ENCODE measurements at places on chromosomes 4 and X.

DNA sequence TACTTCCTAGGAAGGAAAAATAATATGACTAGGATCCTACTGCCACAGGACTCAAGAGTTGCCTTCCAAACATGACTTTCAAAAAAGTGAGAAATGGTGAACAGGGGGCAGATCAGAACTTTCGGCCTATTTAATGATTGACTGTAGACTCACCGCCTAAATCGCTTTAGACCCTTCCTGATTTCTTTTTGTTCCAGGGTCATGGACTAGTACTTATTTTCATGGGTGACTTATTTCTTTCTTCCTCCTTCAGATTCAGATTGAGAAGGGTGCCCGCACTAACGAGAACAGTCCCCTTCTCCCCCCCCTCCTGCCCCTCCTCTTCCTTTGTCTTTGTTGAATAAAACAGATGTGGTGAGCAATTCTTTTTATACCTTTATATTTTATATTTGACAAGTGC lies 48.0 kb upstream of the KLHL8 start:
- DNase-seq, result no peak

- peak; percentile 93 for DNase-seq
Measured at GRCh38 chr4:158209825-158210807, at the start of gene TMEM144. Gene TMEM144, plus strand, starts transcription at chr4:158210486. Its CDS starts 2,182 bp downstream, at chr4:158212668.

DNA sequence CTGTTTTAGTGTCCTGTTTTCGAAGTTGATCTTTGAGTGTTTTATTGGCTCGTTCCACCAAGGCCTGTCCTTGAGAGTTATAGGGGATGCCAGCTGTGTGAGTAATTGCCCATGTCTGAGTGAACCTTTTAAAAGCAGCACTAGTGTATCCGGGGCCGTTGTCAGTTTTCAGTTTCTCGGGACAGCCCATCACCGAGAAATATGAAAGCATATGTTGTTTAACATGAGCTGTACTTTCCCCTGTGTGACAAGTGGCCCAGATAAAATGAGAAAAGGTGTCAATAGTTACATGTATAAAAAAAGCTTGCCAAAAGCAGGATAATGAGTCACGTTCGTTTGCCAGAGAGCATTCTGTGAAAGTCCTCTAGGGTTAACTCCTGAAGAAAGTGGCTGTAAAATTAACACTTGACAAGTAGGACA lies 48.6 kb upstream of the RASSF6 start:
- DNase-seq, result no peak

DNA sequence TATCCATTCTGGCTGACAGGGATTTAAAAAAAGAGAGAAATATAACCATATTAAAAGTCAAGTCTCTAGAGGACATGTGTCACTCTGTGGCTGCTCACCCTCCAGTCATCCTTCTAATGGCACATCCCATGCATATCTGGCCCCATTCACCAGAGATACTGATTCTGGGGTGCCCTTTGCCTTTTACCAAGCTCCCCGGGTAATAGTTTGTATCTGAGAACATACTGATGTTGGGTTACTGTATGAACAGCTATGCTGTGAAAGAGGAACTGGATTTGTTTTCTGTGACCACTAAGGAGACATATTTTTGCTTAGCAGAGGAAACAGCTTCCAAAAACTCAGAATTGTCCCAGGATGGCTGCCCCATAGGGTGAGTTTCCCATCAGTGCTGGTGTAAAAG lies 56.0 kb downstream of the SAT1 start:
- DNase-seq, result no peak

- no peak for DNase-seq
Measured at GRCh38 chr4:74821541-74821940, 27.2 kb upstream of the BTC start.

DNA sequence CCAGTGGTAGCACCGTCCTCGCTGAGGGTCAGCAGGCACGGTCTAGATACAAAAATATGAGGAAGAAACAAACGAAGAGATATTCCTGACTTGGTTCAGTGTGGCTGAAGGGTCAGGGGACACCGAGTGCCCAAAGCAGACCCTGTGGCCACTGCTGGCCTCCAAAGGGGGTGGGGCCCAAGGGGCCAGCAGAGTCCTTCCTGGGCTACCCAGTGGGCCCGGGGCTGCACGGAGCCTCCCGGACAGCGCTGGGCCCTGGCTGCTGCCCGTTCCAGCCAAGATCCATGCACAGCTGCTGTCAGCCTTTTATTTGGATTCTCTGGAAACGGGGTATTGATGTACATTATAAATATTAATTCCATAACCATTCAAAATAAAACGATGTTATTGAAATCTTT lies 20.4 kb downstream of the NELFA start:
- DNase-seq, result no peak

GRCh38 chrX:37759878-37760418 lies 19.9 kb upstream of the CYBB start:
- no peak for DNase-seq

DNA sequence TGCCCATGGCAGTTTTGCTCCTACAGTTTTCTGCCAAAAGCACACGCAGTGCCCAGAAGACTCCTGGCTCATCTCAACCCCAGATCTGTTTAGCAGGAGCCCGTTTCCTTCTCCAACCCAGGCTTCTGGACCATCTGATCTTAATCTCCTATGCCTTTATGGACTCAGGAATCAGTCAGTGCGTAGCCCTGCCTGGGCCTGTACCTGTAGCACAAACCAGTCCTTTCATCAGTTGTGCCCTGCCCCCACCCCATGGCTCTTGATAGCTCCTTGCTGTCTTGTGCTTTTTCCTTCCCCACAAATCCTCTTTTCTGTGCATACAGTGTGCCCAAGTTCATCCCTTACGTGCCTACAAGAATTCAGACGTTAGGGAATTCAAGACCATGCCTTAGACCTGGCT lies 1.5 kb downstream of the ZNF718 start:
- DNase-seq, result peak; percentile 16

DNA sequence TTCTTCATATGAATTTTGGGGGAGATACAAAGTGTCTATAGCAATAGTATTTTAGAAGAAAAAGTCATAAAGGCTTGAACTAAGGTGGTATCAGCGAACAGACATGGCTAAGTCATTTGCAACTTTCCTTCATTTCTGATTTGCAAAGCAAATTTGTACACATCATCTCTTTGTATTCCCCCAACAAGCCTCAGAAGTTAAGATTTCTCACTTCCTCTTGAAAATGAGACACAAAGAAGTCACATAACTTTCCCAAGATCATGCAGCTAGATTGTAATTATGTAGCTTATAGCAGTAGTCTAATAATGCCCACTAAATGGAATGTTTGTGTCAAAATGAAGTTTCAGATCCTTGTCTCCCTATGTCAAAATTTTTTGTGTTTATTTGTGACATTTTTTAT lies 709.8 kb upstream of the HS3ST1 start:
- no peak for DNase-seq

GRCh38 chr4:153346563-153346962 lies 2.1 kb downstream of the MND1 start:
- DNase-seq, result peak; percentile 40

- DNase-seq, result peak; percentile 1
Measured at GRCh38 chr4:20456407-20456806, 204.7 kb downstream of the SLIT2 start.

DNA sequence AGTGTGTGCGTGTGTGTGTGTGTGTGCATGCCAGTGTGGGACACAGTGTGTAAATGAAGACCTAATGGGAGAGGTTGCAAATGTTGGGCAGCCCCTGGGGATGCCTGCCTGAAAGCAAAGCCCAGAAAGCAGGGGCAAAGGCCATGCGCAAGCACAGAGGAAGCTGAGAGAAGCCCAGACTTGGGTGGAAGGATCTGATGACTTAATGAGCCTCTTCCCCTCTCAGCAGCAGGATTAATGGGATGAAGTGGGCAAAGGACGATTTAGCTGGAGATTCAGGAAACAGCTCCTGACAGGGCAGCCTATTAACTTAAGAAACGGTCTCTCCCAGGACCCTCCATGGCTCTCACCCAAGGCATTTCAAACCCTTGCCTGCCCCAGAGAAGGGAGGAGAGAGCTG lies 107.3 kb downstream of the EFNB1 start:
- no peak for DNase-seq

DNA sequence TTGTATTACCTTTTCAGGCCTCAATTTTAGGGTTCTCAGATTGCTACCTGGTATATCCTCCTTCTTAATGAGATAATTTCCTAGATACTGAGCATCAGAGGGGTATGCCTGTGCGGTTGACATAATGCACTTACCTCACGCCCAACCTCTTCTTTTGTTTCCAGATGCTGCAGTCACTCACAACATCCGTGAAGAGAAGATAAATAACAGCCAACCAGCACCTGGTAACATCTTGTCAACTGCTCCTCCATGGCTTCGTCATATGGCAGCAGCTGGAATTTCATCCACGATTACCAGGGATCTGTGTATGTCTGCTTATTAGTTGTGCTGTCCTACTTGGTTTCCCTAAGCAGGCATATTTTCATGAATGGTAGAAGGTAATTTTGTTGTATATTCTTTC lies 16.7 kb downstream of the SAGE1 start:
- no peak for DNase-seq

GRCh38 chr4:110704748-110705439 lies 82.0 kb upstream of the PITX2 start:
- no peak for DNase-seq

- no peak for DNase-seq
Measured at GRCh38 chrX:8310409-8310808, 139.3 kb upstream of the VCX2 start.

GRCh38 chr4:99301376-99302164 lies 10.8 kb upstream of the ADH1A start:
- no peak for DNase-seq

GRCh38 chr4:181528570-181529184 lies 714.5 kb upstream of the TENM3 start:
- peak; percentile 72 for DNase-seq

GRCh38 chrX:30039768-30040167 lies 175.6 kb upstream of the MAGEB2 start:
- DNase-seq, result no peak

- DNase-seq, result no peak
Measured at GRCh38 chr4:38131371-38132091, 171.3 kb downstream of the PTTG2 start.

GRCh38 chrX:138756234-138756633 lies 44.7 kb upstream of the FGF13 start:
- DNase-seq, result peak; percentile 50

GRCh38 chrX:48957477-48957826 lies at the start of gene OTUD5:
Gene OTUD5, minus strand, starts transcription at chrX:48957607. Its CDS starts 37 bp downstream, at chrX:48957570.
- peak; percentile 73 for DNase-seq

GRCh38 chr4:130747842-130748241 lies 1651.9 kb downstream of the C4orf33 start:
- DNase-seq, result peak; percentile 73

DNA sequence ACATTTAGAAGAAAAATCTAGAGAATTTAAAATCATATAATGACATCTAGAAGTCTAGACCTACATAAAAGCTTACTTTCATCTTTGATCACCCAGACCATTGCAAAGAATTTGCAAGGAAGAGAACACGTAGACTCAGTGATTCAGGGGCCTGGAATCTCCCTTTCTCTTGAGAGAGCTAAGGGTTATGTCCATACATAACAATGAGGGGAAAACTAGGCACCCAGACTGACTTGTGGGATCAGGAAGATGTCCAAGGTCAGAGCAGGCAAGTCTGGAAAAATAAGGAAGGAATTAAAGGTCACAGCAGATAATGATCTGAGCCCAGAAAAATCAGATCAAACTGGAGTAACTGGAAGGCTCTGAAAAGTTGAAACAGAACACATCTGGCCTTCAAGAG lies 198.4 kb upstream of the SFRP2 start:
- DNase-seq, result no peak

GRCh38 chr4:39963656-39964055 lies 14.1 kb downstream of the PDS5A start:
- DNase-seq, result no peak

GRCh38 chr4:89314291-89314690 lies 6.7 kb upstream of the GPRIN3 start:
- no peak for DNase-seq

Measured in RKO (cell line).